Adipocyte (in vitro differentiated cells): ENCODE measurements at places on chromosomes 2 and 18.
A peak's percentile ranks its signal among the peaks of the same experiment; 100 is the strongest.

- DNase-seq: no peak
Observed at GRCh38 chr2:29012211-29012681, 31.1 kb downstream of the TOGARAM2 start.

DNA sequence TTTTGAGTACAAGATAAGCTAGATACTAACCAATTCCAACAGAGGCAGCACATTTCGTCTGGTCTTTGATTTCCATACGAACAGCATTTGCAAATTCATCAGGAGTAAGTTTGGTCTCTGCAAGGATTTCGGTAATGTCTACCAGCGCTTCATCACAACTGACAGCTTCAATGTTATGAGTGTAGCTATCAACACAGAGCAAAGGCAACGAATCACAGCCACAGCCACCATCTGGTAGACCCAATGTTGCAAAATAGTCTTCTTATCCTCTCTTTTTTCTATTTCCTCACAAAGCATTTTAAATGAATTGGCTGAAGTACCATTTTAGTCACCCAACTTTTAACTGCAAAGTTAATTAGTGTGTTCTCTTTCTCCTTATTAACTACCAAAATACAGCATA lies 68.3 kb downstream of the REV1 start:
- DNase-seq: peak; percentile 15

DNA sequence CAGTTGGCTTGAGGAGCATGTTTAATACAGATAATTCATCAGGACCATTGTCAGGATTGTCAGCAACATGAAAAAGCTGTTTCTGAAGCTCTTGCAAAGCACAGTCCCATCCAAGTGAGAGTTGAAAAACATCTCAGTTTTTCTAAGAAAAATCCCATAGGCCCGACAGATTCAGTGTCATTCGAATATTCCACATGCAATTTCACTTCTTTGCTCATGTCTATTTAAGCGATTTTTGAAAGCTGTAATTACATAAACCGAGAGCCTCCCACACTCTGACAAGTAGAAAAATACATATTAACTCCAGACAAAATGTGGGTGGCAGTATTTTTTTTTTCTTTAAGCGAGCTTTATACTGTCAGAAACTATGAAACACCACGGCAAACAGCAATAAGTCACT lies 134.7 kb upstream of the GALNT5 start:
- no peak for DNase-seq

- DNase-seq: peak; percentile 95
Observed at GRCh38 chr2:219142329-219142728, 18.3 kb downstream of the NHEJ1 start.

DNA sequence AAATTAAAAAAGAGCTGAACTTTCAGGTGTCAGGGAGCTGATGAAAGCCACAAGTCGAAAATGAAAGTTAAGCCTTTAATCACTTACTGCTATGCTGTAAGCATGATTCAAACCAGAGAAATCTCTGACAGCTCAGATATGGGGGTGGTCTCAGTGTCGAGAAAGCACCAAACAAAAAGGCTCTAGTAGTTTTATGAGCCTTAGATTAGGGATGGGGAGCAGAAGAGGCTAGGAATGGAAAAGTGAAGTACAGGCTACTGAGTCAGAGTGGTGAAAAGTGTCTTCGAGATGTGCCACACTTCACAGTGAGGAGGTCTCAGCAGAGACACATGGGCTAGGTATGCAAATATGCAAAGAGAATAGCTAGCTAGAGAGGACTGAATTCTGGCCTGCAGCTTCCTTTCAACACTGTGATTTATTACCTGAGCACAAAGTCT lies 482.2 kb downstream of the SPAG16 start:
- peak; percentile 19 for DNase-seq

DNA sequence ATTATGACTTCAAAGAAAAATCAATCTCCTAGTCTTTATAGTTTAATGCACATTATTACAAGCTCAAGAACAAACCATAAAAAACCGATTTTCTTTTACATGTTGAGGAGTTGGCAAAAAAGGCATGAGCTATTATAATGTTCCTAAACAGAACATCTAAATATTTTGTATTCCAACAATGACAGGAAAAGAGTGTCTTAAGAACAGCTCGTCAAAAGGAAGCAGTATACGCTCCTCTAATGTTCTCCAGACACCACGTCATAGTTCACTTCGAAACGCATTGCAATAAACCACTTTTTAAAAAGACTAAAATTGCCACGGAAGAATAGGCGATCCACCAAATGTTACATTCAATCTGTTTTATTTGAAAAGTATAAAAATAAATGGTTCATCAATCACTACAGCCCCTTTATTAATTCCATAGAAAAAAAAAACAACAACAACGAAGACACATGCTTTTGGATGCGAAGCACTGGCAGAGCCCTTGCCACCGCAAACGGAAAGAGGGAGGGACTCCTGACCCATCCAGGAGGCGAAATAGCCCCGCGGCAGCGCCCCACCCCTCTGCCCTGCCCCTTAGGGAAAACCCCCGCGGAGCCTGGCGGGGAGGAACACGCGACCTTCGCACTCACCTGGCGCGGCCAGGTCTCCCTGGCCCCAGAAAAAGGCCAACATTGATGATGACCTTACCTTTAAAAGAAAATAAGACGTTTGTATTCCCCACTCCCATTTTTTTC lies 45.8 kb downstream of the MBP start:
- DNase-seq: no peak

- peak; percentile 35 for DNase-seq
Observed at GRCh38 chr2:47299555-47299954, 103.4 kb upstream of the MSH2 start.

GRCh38 chr2:216003876-216004696 lies 9.3 kb downstream of the MREG start:
- no peak for DNase-seq

GRCh38 chr2:159939946-159940345 lies 122.5 kb downstream of the PLA2R1 start:
- peak; percentile 62 for DNase-seq

- DNase-seq: peak; percentile 50
Observed at GRCh38 chr2:201070948-201071478, 458 bp downstream of the HYCC2 start.

- DNase-seq: peak; percentile 85
Observed at GRCh38 chr2:42722320-42723190, 41.4 kb downstream of the OXER1 start.

GRCh38 chr2:98245491-98245890 lies 100.8 kb upstream of the CNGA3 start:
- DNase-seq: no peak

GRCh38 chr2:204986641-204987040 lies 441.4 kb downstream of the PARD3B start:
- no peak for DNase-seq

DNA sequence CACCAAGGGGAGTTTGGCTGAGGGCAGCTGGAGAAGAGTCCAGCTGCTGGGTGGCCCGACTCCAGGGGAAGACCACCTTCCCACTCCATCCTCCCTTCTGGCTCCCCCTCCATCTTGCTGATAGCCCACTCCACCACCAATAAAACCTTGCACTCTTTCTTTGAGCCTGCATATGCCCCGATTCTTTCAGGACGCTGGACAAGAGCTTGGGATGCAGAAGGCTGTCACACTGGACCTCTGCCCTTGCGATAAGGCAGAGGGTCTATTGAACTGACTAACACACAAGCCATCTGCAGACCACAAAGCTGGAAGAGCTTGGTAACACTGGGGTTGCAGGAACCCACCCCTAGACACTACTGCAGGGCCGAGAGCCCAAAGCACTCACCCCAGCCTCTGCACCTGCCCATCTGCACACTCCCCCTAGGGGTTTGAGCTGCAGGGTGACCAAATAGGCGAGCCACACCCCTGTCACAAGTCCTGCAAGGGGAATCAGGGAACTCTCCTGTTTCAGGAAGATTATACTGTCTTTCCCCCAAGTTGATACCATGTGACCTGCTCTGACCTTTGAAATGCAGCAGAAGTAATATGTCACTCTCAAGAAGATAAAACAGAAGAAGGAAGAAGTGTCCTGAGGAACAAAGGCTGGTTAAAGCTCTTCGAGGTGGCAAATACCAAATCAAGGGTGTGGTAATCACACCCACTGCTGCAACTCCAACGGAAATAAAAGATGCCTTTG lies 70.5 kb downstream of the SMAD4 start:
- DNase-seq: no peak

- DNase-seq: no peak
Observed at GRCh38 chr2:98188351-98189046, 101.5 kb downstream of the VWA3B start.

DNA sequence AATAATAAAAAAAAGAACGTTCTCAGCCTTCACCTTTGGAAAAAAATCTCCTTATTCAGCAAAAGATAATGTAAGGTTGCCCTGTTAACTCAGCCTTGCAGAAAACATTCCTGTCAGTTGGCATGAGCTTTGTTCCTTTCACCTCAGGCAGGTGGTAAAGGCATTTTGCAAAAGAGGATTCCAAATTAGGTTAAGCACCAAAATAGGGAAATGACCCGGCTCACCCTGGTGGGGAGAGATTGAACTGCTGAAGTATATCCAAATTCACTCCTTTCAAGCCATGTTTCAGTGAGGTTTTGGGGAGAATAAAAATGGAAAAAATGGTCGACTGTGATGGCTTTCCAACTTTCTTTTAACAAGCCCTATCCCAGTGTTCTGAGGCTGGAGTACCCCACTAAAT lies 1988.8 kb upstream of the PIK3C3 start:
- DNase-seq: no peak

- no peak for DNase-seq
Observed at GRCh38 chr18:73009691-73010090, 141.9 kb upstream of the NETO1 start.

DNA sequence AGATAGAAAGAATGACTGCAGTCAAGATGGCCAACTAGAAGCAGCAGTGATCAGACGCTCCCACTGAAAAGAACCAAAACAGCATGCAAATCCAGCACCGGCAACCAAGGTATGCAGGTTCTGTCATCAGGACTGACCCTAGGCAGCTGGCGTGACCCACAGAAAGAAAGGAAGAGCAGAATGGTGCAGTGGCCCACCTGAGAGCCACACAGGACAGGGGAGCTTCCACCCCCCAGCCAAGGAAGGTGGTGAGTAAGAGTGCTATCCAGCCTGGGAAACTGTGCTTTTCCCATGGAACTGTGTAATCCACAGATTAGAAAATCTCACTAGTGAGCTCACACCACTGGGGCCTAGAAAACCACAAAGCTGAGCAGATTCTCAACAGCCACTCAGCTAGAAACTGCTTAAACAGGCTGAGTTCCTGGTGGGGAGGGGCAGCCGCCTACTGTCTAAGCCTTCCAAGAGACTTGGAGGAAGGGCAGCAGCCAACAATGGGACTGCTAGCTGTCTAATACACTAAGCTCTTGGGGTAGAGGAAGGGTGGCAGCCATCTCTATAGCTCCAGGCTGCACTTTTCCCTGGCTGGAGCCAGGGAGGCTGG lies 127.9 kb downstream of the EVA1A start:
- DNase-seq: no peak

DNA sequence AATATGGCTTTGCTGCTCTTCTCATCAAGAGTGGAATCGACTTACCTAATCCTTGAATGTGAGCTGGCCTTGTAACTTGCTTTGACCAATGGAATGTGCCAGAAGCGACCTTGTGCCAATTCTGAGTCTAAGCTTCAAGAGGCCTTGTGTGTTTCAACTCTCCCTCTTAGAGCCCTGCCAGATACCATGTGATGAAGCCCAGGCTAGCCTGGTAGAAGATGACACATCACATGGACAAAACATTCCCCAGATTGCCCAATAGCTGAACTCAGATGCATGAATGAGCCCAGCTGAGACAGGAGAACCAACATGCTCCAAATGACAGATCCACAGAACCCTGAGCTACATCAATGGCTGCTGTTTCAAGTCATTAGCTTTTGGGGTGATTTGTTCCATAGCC lies 4.2 kb upstream of the KLHL14 start:
- no peak for DNase-seq

DNA sequence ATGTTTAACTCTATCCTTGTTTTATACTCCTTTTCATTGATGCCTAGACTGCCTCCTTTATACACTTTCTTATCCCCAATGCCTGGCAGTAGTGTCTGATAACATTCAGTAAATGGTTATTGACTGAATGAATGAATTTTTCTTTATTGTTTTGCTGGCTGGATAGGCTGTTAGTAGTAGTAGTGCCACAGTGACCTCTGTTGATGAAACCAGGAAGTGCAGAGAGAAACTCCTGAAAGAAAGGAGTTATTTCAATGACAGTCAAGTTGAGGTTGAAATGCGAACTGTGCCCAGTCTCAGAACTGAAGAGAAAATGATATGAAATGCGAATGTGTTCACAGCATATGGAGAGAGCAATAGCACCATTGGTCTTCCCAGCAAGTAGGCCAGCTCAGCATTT lies 26.8 kb upstream of the SLC9A2 start:
- DNase-seq: peak; percentile 7

DNA sequence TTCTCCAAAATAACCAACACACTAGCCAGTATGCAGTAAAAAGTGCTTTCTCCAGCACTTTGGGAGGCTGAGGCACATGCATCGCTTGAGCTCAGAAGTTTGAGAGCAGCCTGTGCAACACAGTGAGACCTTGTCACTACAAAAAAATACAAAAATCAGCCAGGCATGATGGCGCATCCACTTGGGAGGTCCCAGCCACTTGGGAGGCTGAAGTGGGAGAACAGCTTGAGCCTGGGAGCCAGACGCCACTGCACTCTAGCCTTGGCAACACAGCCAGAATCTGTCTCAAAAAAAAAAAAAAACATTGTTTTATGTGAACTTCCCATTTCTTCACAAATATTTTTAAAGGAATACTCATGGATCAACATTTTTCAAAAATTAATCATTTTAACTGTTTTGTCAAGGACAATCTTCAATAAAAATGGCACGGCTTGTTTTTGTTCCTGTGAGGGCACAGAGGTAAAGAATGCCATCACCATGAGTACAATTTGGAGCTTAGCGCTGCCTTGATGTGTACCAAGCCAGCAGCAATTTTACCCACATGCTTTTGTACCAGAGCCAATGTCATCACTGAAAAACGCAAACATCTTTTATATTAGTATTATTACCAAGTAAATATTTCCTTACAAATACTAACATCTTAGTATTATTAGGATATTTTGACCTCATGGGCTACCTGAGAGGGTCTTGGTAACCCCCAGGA lies 26.7 kb downstream of the RAB1A start:
- no peak for DNase-seq

DNA sequence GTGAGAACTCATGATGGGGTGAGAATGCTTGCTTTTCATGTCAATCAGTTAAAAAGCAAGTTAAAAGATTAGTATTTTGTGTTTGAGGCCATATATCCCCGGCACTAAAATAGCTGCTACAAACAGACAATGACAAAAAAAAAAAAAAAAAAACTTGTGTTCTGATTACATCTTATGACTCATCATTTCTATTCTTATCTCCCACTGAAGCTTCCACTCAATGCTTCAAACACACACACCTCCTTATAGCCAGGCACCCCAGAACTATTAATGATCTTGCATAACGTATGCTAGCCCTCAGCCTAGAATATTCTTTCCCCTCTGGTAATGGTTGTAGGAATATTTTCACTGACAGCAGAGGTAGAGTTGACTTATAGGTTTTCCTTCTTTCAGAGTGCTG lies 778.3 kb downstream of the TRIB2 start:
- DNase-seq: no peak

GRCh38 chr2:172995323-172996244 lies 80.1 kb upstream of the MAP3K20 start:
- DNase-seq: peak; percentile 92
